Esophagus mucosa (tissue), 1 donor: ENCODE measurements at places on chromosomes 2 and 18. TPM values are rescaled to one million over a fixed set of nuclear protein-coding genes. Genes with fewer than 3 reads are reported as not detected.

The CCDC121 gene
- total RNA-seq: 1.3 TPM

The TNFRSF11A gene
- 5.7 TPM for total RNA-seq

The COQ10B gene
- total RNA-seq: 12.8 TPM

The IL1F10 gene
- total RNA-seq: not detected

The MC4R gene
- total RNA-seq: not detected

The CCT4 gene
- 109 TPM for total RNA-seq

The TUBA3D gene
- not detected for total RNA-seq

The CRYBA2 gene
- total RNA-seq: not detected

The PCARE gene
- total RNA-seq: 0.08 TPM

The RNF125 gene
- 1.8 TPM for total RNA-seq

The POTEJ gene
- total RNA-seq: not detected

The SERPINB13 gene
- 281 TPM for total RNA-seq

The IL18RAP gene
- 0.64 TPM for total RNA-seq

The SERPINB12 gene
- total RNA-seq: 0.60 TPM

The SP140 gene
- 0.96 TPM for total RNA-seq

The MTCL1 gene
- total RNA-seq: 9.9 TPM

The ADAM17 gene
- total RNA-seq: 27.5 TPM

The ANKRD30B gene
- total RNA-seq: not detected

The PAX8 gene
- total RNA-seq: 6.1 TPM

The OTX1 gene
- total RNA-seq: 1.8 TPM

The RAD51AP2 gene
- 0.16 TPM for total RNA-seq

The CABYR gene
- total RNA-seq: 1.4 TPM

The RAB3GAP1 gene
- 31.0 TPM for total RNA-seq

The ESPNL gene
- total RNA-seq: 0.40 TPM

The UGT1A9 gene
- total RNA-seq: 0.08 TPM

The FTCDNL1 gene
- total RNA-seq: 1.6 TPM

The MRO gene
- total RNA-seq: not detected

The CCDC148 gene
- 0.32 TPM for total RNA-seq

The CHMP1B gene
- 28.7 TPM for total RNA-seq

The MOGAT1 gene
- not detected for total RNA-seq
